ENCODE measurements at places on chromosomes 1 and 21.

DNA sequence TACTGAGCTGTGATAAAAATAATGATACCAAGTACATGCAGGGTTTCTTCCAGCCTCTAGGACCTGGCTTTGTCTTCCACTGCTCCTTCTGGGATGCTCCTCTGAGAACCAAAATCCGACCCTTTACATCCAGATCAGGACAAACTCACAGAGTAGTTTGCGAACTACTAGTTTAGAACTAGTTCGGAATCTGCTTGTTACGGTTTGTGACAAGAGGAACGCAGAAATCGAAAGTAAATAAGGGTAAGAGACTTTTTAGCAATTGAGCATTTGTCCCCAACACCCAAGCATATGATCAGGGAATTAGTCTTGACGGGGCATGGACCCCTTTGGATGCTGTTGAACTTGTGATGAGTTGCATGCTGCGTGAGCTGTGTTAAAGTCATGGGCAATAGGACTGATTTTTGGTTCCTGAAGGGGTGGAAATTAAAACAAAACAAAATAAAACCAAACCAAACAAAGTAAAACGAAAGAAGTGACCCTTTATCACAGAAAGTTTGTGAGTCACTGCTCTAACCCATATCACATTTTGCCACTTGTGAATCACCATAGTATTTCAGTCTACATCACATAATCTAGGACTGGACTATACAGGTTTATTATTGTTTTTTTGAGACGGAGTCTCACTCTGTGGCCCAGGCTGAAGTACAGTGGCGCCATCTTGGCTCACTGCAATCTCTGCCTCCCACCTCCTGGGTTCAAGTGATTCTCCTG is 35.7 kb upstream of the ERRFI1 start:
- DNase-seq = no peak

DNA sequence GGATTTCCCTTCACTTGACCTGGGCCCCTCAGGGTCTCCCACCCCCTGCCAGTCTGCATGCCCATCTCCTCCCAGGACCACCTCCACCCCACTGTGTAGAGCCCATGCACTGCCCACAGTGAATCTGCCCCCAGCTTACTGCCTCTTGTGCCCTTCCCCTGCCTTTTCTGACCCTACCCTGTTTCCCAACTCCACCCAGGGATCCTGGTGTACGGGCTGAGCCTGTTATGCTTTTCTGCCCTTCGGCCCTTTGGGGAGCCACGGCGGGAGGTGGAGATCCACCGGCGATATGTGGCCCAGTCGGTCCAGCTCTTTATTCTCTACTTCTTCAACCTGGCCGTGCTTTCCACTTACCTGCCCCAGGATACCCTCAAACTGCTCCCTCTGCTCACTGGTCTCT is 1.9 kb downstream of the TMEM79 start:
- DNase-seq = no peak

DNA sequence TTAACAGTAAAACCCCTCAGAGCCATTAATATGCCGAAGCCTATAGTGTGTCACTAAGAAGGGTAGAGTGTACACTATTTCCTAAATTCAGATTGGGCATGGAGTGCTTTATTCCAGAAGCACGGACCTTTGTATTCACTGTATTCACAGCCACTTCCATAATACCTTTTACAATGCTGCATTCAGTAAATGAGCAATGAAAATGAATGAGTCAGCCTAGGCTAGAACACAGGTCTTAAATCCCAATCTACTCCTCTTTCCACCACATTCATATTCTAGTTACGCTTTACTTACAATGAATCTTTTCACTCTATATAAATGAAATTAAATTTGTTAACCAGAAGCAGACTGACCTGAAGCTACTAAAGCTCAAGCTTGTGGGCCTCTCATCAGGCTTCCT is 13.0 kb upstream of the GORAB start:
- DNase-seq = no peak

GRCh38 chr1:89041119-89041641 is 18.5 kb upstream of the GBP3 start:
- no peak for DNase-seq

GRCh38 chr21:43021756-43022600 is 47.6 kb downstream of the PKNOX1 start:
- DNase-seq = no peak

GRCh38 chr1:101980974-101981373 is 15.8 kb downstream of the OLFM3 start:
- DNase-seq = no peak
